ENCODE measurements at places on chromosomes 5 and 9.

- peak; percentile 18 for DNase-seq
Measured at GRCh38 chr5:57635146-57635777, 152.7 kb upstream of the ACTBL2 start.

- DNase-seq: peak; percentile 72
Measured at GRCh38 chr9:116589392-116590354, 97.4 kb upstream of the TRIM32 start.

- no peak for DNase-seq
Measured at GRCh38 chr5:117680426-117680825, 1105.8 kb upstream of the SEMA6A start.

DNA sequence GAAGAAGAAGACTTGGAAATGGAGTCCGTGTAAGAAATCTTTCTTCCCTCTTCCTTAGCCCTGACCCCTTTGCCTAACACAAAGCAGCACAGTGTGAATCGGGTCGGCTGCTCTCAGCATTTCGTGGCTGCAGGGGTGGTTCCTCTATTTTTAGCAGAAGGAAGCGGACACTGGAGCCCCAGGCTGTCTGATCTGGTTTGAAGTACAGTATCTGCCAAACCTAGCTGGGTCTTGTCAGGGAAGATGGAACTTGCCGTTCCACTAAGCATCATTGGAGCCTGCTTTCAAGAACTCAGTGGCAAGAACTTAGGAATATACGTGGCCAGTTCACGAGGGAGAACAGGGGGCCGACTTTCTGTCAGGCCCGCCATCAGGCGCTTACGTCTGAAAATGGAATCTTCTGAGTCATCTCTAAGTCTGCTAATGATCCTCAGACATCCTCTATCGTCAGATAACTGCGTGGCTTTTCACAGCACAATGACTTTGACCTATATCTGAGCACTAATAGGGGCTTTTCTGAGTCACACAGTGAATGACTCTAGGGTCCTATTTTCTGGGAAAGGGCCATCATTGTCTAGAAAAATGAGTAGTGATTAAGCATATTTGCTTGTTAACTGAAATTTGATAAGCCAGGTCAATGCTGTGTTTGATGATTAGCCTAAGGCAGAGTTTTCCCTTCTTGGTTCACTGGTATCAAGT, 43.3 kb upstream of the NCS1 start:
- DNase-seq: peak; percentile 95

DNA sequence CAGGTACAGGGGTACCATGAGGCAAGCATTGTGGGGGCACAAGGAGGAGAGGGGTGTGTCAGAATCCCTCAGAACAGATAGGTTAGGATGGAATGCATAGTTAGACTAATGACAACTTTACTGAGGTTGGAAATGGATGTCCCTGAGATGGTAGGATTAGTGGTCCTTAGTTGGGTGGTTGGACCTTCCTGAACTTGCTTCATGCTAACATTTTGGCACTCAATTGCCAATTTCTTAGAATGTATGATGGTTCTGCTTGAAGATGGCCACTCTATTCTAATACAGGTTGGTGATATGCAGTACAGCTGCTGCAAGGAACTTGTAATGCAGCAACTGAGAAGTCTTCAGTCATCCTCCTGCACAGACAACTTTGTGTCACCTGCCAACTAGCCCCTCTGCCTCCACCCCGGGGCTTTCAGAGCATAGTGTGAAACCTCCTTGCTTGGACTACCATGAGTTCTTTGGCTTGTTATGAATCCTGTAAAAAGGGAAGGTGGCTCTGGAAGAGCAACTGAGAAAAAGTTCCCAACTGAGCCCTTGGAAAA, 5.4 kb downstream of the CCNI2 start:
- DNase-seq: peak; percentile 70

- DNase-seq: peak; percentile 11
Measured at GRCh38 chr9:107733523-107733894, 243.9 kb upstream of the KLF4 start.

GRCh38 chr9:131529597-131530545, 1.2 kb downstream of the UCK1 start:
- DNase-seq: peak; percentile 78

GRCh38 chr5:53243403-53243802, 133.8 kb upstream of the MOCS2 start:
- no peak for DNase-seq

GRCh38 chr5:151660616-151661495, 25.9 kb downstream of the SPARC start:
- DNase-seq: peak; percentile 54

- DNase-seq: no peak
Measured at GRCh38 chr5:147791181-147791580, 8.7 kb upstream of the JAKMIP2 start.

- peak; percentile 43 for DNase-seq
Measured at GRCh38 chr9:3740690-3741419, 215.1 kb upstream of the RFX3 start.

DNA sequence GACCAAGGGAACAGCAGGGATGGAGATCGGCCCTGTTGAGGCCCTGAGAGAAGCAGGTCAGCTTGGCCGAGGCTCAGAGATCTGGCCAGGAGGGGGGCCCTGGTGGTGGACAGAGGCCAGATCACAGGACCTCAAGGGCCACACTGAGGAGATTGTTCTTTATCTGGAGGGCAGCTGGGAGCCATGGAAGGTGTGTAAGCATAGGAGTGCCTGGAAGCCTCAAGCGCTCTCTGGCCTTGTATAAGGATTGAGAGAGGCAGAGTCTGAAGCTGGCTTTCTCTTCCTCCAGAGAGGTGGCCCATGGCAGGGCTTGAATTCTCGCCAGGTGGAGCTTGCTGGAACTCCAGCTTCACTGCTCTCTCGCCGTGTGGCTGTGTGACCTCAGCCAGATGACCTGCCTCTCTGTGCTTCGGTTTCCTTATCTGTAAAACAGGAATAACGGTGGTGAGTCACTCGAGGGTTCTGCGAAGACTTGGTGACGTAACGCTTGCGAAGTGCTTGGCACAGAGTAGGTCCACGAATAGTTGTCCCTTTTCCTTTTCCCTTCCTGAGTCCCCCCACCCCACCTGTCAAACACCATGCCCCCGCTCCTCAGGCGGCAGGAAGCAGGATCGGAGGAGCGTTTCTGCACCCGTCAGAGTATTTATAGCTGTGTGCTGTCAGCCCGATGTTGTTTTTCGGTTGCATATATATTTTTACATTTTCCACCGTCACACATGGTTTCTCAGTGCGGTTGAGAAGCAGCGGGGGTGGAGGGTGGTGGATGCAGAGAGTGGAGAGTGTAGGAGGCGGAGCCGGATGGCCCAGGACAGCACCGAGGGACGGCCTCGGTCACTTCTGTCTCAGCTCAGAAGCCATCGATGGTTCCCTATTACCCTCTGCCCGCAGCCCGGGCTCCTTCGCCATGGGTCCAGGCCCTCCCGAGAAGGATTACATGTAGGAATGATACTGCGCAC, 17.0 kb upstream of the CRB2 start:
- DNase-seq: peak; percentile 51

DNA sequence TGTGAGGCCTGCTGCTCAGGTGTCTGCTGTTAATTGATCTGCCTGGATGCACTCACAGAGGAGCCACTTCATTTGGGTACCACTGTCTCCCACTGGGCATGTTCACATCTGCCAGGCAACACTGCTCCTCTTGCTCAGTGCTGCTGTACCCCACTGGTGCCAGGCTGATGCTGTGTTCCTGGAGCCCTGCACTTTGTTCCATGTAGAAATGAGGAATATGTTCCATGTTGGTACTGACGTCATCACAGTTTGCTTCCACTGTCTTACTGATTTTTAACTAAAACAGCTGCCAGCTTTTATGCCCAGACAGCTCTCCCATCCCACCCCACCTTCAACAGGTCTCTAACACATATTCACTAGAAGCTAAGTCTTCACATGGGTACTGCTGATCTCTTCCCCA, 355.7 kb downstream of the LRRC70 start:
- DNase-seq: no peak

DNA sequence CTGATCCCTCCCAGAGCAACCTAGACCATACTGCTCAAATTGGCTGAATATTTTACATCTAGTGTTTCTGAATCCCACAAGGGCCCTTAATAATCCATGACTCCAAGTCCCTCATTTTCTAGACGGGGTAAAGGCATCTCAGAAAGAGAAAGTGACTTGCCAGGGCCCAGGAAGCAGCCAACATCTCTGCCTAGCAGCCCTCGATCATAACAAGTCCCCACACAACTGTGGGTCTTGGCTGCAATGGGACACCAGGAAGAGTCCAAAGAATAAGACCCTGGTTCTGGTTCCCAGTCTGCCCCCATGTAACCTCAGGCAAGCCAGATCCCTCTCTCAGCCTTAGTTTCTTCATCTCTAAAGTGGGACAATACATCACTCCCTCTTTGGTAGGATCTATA, 6.3 kb downstream of the ANXA6 start:
- DNase-seq: no peak

- DNase-seq: peak; percentile 53
Measured at GRCh38 chr9:78985084-78985738, 586.6 kb upstream of the TLE4 start.

DNA sequence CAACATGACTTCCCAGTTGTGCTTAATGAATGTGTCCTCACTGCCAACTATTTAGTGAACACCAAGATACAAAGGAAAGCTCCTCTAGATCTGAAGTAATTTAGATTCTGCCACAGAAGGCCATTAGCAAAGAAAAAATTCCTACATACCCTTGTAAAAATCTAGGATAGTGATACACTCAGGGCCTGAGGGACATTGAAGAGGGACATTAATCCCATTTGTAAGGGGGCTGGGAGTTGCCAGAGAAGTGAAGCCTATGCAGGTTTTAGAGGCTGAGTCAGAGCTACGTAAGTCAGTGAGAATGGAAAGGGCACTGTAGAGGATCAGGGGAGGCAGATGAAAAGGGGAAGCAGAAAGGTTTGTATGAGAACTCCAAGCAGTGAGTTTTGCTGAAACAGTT, 286.9 kb upstream of the TARS1 start:
- DNase-seq: no peak

- DNase-seq: no peak
Measured at GRCh38 chr5:148179234-148179824, 11.0 kb downstream of the SPINK14 start.

DNA sequence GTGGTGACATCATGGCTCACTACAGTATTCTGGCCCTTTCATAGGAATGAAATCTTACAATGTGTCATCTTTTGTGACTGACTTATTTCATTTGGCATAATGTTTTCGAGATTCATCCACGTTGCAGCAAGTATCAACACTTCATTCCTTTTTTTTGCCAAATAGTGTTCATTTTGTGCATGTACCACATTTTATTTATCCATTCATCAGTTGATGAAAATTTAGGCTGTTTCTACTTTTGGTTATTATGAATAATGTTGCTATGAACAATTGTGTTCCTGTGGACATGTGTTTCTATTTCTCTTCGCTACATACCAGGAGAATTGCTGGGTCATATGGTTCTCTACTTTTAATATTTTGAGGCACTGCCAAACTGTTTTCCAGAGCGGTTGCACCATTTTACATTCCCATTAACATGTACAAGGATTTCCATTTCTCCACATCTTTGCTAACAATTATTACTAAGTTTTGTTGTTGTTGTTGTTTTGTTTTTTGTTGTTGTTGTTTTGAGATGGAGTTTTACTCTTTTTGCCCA, 43.5 kb downstream of the RMI1 start:
- no peak for DNase-seq

DNA sequence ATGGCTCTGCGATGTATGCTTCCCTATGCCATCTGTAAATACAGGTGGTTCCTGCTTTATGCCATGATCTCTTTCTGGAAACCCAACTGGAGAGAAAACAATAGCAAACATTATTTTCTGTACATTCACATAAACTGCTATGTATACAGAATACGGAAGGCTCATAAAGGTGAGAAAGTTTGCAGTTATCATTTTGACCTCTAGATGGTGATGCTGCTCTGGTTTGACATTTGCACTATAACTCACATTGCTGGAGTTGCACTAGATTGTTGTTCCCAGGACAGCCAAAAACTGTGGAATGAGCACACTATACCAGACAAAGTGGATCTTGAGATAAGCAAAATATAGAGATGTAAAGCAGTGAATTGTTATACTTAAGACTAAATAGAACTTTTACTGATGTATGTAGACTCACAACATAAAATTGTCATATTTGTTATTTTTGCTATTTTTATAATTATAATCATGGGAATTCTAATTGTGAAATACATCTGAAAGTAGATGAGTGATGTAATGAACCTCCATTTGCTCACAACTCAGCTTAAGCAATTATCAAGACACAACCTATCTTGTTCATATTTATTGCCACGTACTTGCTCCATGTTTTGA, 246.5 kb downstream of the PTPRD start:
- peak; percentile 4 for DNase-seq

DNA sequence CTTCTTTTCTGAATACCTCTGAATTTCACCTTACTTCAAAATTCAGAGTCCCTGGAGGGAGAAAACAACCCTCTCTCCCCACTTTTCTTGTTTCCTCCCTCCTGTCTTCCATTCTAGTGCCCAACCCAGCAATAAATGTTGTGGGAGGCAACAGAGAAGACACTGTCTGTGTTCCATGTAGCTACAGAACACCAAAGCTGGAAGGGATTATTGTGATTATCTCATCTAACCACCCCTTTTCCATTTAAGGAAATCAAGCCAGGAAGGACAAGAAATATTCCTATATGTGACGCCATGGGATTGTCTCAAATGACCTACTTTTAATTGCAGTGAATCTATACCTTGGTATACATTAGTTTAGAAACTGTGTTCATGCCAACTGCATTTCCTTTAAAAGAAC, 476.6 kb upstream of the TNC start:
- DNase-seq: no peak

DNA sequence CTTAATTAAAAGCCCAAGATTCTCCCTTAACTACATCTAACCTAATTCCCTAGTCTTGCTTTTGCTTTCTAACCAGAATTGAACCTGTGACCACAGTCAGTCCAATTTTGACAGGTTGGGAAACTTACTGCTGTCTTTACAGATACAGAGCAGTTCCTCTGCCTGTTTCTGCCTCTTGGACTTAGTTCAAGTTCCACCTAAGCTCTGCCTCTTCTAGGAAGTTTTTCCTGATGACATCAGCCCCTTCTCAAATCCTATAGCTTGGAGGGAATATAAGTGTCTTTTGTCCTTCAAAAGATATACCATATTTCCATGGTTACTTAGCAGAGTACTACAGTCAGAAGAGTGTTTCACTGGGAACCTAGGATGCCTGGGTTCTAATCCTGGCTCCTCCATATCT, 31.7 kb downstream of the BRINP1 start:
- no peak for DNase-seq

DNA sequence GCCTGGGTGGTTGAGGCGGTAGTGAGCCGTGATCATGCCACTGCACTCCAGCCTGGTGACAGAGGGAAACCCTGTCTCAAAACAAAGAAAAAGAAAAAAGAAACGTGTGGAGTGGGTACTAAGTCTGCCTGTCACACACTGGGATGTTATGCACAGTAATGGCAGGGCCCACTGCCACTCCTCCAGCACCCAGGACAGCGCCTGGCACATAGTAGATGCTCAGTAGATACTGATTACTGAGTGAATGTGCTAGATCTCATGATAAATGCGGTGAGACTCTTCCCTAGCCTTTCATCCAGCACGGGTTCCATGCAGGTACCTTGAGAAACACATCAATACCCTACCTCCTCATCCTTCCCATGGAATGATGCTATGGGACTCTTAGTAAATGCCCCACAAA, 87.4 kb upstream of the HSPA9 start:
- DNase-seq: no peak

- no peak for DNase-seq
Measured at GRCh38 chr5:37212096-37212495, 37.1 kb downstream of the CPLANE1 start.
